ENCODE measurements at places on chromosomes 1 and 21.

DNA sequence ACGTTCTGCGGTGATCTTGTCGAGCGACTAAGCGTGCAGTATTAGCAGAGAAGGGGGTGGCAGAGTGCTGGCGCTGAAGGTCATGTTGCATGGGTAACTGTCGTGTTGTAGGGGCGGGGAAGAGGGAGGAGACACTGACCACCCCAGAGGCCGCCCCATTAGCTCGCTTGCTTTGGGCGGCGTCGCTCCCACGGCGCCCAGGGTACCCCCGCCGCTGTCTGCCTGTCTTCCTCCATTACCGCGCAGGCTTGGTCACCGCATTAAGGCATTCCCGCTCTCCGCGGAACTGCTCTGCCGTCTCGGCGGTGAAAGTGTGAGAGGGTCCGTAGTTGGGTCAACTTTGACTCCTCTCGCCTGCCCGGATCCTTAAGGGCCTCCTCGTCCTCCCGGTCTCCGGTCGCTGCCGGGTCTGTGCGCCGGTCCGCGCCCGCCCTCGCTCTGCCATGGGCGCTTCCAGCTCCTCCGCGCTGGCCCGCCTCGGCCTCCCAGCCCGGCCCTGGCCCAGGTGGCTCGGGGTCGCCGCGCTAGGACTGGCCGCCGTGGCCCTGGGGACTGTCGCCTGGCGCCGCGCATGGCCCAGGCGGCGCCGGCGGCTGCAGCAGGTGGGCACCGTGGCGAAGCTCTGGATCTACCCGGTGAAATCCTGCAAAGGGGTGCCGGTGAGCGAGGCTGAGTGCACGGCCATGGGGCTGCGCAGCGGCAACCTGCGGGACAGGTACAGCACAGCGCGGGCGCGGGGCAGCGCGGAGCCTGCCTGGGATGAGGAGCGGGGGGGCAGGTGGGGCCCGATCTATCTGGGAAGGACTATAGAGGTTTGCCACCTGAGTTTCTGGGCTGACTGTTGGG is at the start of gene MTARC2:
Gene MTARC2, plus strand, starts transcription at position 234 of the 846 bp plus-strand sequence. Its CDS starts 210 bp downstream, at position 444.
- DNase-seq, result peak; percentile 39

DNA sequence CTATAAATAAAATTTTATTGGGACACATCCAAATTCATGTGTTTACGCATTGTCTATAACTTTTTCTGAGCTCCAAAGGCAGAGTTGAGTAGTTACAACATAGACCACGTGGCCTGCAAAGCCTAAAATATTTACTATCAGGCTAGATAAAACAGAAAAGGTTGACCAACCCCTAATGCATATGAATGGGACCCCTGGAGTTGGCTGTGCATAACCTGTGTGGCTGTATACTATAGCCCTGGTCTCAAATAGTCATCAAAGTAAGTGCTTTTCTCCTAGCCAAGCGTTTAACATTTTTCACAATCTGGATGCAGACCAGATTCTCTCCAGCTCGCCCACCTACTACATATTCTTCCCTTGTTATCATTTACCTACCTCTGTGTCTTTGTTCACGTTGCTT is 60.4 kb downstream of the CYYR1 start:
- no peak for DNase-seq

DNA sequence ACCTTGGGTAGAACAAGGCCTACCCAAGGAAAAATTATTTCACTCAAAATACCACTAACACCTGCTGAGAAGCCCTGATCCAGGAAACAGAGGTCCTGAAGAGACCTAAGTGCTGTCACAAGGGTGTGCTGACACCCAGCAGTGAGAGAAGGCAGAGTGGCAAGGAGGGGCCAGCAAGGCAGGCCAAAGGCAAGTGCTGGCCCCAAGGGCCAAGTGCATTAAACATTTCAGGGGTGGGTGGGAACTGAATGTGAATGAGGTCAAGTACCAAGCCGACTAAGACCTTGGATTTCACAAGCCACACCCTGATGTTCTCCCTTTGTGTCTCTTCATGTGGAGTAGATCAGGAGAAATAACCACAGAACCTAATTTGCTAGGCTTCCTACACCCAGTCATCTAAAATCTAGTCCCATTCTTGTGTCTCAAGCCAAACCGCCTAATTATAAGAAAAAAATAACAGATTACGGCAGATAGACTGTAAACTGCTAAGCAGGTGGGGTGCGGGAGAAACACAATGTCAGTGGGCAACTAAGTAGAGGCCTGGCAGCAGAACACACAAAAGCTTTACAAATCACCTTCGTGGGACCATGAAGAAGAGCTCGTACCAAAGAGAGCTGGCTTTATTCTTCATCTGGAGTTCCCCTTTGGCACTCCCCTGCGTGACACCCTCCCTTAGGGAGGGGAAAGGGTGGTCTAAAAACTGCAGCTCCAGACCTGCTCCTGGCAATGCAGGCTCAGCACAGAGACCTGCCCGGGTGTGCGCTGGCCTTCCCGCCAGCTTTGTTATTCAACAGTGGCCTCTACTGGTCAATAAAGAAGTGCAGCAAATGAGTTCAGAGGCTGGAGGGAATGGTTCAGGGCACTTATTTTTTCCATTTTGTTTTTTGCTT is 8.7 kb downstream of the UBE2G2 start:
- DNase-seq, result peak; percentile 59

DNA sequence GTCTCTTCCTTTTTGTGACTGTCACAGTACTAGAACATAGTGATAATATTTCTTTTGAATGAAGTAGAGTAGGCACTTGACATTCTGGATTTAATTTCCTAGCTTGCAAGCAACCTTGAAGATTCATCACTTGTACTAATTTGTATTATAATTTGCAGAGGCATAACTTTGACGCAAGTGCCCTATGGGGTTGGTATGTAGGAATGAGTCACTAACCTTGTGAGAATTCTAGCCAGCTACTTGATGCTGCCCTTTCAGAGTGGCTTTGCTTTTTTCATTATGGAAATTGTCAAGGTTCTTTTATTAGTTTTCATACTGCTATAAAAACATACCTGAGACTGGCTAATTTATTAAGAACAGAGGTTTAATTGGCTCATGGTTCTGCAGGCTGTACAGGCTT is 13.7 kb upstream of the DPH5 start:
- DNase-seq, result no peak

- no peak for DNase-seq
Measured at GRCh38 chr1:246947255-246947654, 15.5 kb upstream of the AHCTF1 start.

DNA sequence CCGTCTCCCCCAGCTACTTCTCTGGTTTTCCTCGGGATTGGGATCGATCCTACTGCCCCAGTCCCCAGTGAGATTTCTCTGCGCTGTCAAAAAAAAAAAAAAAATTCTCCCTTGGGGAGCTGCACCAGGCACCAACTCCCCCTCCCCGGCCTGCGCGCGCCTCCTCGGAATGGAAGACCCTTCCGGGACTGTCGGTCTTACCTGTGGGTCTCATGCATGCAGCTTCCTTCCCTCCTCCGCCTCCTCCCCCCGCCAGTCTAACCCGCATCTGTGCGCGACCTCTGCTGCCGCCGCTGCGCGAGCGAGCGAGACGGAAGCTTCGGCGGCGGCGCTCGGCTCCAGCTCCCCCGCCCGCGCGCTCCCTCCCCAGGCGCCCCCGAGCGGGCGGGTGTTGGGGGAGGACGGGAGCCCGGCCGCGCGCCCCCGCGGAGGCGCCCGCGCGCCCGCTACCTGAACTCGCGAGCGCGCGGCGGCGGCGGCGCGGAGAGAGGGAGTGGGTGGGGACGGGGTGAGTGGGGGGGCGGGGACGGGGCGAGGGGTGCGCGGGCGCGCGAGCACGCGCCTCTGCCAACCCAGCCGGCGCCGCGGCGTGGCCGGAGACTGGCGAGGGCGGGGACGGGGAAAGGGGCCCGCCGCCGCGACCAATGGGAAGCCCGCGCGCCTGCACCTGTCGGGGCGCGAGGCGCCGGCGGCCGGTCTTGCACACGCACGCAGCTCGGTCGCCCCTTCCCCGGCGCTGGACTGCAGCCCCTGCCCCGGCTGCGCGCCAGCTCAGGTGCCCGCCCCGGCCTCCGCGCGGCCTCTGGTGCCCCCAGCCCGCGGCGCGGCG is at the start of gene SUSD4:
Gene SUSD4, minus strand, starts transcription at position 321 of the 829 bp plus-strand sequence. CDS start 751 bp downstream, outside the sequence.
- DNase-seq, result peak; percentile 73

- DNase-seq, result no peak
Measured at GRCh38 chr1:202061055-202061454, 50.7 kb downstream of the ELF3 start.

GRCh38 chr21:43728154-43728466 is 9.2 kb downstream of the PDXK start:
- DNase-seq, result no peak

DNA sequence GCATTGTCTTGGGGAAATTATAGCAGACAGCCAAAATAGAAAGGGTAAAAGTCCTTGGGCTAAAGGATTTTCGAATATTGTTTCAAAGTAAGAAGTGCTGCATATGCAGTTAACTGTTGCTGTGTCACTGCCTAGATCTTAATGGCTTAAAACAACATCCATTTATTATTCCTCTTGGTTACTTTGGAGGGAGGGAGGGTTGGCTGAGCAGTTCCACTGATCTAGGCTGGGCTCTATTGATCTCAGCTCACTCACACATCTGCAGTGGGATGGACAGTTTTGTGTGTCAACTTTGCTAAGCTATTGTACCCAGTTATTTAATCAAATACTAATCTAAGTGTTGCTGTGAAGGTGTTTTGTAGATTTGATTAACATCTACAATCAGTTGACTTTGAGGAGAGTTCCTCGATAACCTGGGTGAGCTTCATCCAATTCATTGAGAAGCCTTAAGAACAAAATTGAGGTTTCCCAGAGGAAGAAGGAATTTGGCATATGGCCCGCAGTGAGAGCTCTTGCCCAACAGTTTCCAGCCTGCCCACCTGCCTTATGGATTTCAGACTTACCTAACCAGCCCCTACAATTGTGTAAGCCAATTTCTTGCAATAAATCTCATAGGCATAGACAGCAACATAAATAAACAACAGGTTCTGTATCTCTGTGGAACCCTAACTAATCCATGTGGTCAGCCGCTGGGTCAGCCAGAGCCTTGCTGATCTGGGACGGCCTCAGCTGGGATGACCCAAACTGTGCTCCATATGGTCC is 187.3 kb downstream of the AK5 start:
- no peak for DNase-seq

GRCh38 chr1:225876900-225877510 is 5.2 kb downstream of the TMEM63A start:
- no peak for DNase-seq

DNA sequence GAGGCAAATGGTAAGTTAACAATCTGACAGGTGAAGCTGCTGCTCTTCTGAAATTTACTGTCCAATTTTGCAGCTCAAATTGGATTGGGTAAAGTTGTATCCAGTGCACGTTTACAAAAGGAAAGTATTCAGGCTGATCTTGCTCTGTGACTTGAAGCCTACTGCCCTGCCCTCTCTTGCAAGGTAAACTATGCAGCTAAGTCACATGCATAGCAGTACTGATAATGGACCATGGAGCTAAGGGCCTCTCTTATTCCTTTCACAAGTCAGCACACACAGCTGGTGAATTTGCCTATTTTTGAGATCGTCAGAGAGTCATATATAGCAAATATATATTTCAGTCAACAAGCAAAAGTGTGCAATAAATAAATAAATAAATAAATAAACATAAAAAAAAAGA is 23.2 kb downstream of the XCL1 start:
- no peak for DNase-seq

- no peak for DNase-seq
Measured at GRCh38 chr1:56404561-56405030, 174.8 kb downstream of the PLPP3 start.

GRCh38 chr1:47872886-47873285 is 124.3 kb downstream of the TRABD2B start:
- DNase-seq, result no peak

DNA sequence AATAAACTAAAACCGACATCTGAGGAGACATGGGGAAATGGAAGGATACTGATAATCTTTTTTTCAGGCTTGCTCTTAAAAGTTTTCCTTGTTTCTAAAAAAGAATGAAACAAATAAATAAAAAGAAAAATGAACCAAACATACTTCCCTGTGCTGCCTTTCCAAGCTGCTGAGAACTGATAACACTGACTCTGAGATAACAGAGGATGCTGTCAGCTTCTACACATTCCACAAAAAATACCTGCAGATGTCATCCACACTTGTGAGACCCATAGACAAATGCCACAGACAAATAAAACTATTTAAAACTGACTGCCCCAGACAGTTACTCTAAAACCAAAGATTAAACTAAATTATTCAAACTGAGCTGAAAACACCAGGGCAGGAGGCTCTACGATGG is 12.0 kb upstream of the OR6K3 start:
- DNase-seq, result no peak

DNA sequence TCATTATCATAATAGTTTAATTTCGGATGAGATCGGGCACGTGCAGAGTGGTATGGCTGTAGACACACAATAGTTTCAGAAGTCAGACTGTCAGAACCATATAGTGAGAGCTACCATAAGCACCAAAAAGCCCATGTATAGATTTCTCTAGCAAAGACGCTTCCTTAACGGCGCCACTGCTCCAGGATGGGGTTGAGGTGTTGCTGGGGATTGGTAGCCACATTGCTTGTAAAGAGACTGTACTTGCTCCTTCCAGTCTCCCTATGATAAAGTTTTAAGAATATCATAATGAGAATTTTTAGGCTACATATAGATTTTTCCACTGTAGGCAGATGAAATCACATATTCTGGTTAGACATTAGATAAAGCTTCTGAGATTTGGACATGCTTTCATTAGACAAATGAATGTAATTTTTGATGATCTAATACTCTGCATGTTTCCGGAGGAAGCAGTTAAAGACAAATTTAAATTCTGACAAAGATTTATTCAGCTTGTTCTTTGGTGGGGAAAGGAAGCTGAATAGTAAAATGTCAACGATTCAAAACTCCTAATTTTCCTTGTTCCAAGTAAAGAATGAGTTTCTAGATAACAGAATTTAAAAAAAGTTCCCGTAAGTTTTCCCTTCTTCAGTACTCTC is 77.7 kb downstream of the MAP3K7CL start:
- DNase-seq, result no peak

DNA sequence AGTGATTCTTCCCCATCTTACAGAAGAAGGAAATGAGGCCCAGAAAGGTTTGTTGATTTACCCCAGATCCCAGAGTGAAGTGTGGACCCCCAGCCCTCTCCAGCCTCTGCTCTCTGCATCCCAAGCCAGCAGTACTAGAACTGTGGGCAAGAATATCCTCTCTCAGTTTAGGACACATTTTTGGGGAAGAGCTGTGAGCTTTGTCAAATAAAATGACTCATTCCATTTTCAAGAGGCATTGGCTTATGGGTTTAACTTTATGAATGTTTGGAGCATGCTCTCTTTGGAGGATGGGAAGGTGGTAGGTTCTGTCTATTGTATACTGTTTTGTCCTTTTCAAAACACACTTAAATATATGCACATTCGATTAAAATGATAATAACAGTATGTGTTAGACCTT is 70.6 kb upstream of the CNTN2 start:
- DNase-seq, result no peak

- DNase-seq, result no peak
Measured at GRCh38 chr1:229835226-229835625, 209.2 kb downstream of the URB2 start.
